ENCODE measurements at places on chromosomes 16 and 17.

DNA sequence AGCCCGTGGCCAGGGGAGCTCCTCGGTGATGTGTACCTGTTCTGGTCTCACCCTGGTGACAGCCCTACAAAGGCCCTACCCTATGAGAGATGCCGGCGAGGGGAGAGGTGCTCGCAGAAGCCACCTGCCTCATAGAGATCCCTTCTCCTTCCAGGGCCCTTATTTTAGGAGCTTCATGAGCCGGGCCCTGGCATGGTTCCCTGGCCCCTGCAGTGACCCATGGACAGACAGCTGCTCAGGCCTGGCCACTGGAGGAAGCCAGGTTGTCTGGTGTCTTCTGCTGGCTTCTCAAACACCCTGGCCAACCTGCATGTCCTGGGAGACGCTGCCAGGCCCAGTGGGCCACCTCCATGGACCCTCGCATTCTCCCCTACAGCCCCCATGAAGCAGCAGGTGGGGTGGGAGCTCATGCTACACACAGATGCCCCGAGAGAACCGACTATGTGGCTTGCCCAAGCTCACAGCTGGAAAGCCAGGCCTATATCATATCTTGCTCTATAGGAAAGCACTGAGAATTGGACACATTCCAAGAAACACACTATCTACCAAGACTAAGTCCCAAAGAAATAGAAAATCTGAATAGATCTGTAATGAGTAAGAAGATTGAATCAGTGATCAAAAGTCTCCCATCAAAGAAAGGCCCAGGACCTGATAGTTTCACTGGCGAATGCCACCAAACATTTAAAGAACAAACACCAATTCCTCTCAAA lies 7.2 kb upstream of the AATK start:
- DNase-seq = no peak

DNA sequence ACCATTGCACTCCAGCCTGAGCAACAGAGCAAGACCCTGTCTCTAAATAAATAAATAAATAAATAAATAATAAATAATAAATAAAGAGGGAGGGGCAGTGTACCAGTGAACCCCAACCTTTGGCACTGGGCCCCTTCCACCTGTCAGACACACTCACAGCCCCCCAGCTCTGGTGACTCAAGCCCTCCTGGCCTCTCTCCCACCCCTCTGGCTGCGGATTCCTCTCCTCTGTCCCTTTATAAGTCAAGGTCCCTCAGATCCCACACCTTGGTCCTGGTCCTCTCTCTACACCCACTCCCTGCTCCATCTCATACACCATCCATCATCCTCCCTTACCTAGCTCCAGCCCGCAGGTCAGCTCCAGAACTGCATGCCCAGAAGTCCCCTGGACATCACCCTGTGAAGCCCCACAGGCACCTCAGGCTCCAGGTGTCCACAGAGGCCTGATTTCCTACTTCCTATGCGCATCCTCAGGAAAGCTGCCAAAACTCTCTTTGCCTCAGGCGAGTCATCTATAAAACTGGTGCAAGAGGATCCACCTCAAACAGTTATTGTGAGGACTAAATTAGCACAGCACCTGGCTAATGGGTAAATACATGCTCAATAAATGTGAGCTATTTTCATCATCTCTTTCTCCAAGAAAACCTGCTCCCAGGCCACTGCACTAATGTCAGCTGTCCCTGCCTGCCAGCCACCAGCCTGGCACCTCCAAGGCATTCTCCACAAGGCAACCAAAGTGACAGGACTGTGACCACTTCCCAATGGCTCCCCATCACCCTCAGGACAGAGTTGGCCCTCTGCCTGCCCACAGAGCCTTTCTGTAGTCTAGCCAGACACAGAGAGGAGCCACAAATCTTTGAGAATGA lies 46.8 kb downstream of the BEAN1 start:
- peak; percentile 50 for DNase-seq

DNA sequence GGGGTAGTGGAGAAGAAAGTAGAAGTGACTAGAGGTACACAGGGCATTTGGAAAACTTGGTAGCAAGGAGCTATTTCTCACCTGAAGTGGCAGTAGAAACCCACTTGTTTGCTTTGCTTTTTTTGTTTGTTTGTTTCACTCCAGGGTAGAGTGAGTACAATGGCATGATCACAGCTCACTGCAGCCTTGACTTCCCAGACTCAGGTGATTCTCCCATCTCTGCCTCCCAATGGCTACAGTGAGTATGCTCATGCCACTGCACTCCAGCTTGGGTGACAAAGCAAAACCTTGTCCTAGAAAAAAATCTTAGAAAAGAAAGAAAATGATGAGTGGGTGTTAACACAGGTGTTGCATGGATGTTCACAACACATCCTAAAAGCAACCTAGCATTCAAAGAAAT lies 40.4 kb downstream of the SCNN1G start:
- no peak for DNase-seq

- DNase-seq = no peak
Measured at GRCh38 chr17:57665128-57665527, 80.0 kb downstream of the CCDC182 start.

- DNase-seq = peak; percentile 15
Measured at GRCh38 chr17:59221159-59221847, 992 bp downstream of the GDPD1 start.

DNA sequence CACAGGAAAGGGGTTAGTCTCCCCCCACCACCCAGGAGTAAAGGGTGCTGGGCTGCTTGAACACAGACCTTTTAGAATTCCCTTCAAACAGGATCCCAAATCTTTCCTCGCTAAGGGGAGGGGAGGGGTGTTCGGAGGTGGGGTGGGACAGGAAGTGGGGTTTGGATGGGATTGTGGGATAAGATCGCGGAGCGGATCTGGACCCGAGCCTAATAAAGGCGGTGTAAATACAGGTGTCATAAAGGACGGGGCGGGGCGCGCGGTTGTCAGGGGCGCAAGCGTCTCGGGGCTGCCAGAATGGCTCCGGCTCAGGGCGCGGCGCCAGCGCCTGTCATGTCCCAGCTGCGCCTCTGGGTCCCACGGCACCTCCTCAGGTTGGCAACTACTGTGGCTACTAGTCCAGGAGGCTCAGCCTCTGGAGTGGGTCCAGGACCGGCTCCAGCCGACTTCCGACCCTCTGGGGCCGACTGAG lies 59.8 kb upstream of the FBXO47 start:
- DNase-seq = peak; percentile 65

- peak; percentile 69 for DNase-seq
Measured at GRCh38 chr16:1678500-1679098, 520 bp downstream of the JPT2 start.

DNA sequence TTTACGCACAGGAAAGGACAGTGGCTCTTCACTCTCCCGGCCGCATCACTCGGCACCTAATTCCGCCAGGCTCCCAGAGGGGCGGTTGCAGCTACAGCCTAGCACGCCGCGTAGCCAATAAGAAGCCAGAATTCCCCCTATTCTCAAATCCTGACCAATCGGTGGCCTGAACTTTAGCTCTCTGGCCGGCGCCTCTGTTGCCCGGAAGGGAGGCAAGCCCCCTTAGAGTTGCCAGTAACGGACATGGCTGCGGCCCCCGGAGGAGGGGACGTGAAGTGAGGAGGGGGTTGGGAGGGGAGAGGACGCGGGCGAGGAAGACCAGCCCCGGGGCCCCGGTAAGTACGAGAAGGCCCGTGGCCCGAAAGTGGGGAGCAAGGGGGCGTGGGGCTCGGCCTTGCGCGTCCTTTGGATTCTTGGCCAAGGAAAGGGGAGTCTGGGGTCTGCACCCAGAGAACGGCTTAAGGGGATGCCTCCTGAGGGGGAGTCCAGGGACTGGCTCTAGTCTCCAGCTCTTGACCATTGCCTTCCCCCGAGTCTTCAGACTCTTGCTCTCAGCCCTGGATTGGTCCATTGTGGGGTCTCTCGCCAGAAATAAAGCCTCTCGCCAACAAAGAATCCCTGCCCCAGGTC lies at the start of gene TMEM94:
TSS of gene TMEM94 (plus strand) at position 219 of the 630 bp plus-strand sequence. CDS start 15,271 bp downstream, outside the sequence.
- peak; percentile 100 for DNase-seq

DNA sequence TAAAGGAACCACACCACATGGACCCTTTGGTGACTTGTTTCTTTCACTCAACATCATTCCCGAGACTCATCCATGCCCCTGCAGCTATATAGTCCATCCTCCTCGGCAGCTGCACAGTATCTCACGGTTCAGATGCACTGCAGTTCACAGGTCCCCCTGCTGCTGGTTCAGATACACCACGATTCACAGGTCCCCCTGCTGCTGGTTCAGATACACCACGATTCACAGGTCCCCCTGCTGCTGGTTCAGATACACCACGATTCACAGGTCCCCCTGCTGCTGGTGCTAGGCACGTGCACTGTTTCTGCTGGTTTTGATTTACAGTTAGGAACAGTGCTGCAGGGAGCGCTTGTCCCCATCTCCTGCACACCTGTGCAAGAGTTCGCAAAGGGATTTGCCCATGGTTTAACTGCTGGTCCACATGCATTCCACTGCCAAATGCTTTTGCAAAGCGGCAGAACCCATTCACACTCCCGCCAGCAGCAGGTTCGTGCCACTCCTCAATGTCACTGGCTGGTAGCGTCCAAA lies 3.8 kb downstream of the HSDL1 start:
- no peak for DNase-seq
